ENCODE measurements at places on chromosomes 11 and 22.

DNA sequence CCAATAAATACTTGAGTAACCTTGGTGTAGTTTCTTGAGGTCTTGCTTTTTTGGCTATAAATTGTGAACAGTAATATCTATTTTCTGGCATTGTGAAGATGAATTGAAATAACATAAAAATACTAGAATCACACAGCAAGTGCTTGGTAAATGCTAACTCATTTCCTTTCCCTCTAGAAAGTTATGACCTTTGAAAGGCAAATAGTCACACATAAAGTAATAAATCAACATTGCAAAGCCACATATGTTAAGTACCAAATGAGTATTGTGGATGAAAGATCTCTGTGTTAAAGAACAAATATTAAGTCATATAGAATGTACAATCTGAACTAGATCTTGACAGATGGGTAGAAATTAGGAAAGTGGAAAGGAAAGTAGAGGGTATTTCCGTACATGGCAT lies 559.6 kb upstream of the CCDC90B start:
- DNase-seq = no peak

DNA sequence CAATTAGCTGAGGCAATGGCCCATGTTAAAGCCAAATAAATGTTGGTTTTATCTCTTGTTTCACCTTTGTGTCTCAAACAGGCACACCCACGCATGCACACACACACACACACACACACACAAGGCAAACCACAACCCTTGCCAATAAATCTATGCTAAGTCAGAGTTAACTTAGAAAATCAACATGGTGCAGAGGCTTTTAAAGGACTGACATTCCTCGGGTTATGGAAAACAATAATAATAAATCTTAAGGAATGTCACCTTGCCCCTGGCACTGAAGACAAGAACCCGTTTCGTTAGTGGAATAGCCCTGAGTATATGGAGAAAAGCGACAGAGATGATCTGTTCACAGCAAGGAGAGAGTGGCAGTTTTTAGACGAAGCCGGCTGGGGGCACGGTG lies 326.3 kb downstream of the NTM start:
- no peak for DNase-seq

GRCh38 chr11:121886996-121887395 lies 229.0 kb downstream of the BLID start:
- no peak for DNase-seq

DNA sequence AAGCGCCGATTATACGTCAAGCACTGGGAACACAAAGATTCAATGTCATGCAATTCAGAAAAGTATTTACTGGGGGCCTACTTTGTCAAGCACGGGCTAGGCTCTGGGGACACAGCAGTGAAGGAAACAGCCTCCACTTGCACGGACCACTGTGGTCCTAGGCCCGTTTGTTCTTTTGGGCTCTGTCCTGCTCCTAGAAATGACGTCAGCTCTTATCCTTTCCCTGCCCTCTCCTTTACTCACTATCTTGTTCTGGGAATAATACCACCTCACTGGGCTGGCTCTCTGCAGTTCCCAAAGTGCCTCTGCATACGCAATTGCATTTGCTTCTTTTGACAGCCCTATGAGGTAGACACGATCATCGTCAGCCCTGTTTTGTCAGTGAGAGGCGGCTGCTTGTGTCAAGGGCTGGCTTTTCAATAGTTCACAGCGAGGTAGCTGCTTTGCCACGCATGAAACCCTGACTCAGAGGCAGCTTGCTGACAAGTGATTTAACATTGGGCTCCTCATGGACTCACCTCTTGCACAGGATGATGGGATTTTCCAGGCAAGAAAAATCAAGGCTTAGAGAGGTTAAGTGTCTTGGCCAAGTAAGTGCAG lies 22.9 kb upstream of the IGSF22 start:
- DNase-seq = no peak

DNA sequence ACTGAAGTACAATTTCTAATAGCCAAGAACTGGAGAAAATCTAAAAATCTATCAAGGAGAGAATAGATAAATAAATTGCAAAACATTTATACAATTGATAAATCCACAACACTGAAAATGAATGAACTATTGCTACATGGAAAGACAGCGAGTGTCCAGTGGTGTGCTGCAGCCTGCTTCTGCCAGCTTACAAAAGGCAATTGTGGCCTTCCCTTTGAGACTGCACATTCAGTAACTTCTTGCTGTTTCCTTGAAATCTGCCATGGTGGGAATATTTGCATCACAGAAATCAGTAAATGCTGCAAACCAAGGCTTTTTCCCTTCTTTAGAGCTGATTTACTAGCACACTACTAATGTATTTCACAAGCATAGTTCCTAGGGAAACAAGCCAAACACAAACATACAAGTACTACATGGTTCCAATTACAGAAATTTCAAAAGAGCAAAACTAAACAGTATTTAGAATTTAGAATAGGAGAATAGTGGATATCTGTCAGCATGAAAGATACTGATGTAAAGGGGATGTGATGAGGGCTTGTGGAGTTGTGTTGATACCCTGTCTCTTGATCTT lies 76.9 kb upstream of the TRIM77 start:
- DNase-seq = no peak

GRCh38 chr11:120563703-120564572 lies 52.4 kb downstream of the GRIK4 start:
- no peak for DNase-seq

GRCh38 chr11:66324664-66325063 lies 7.8 kb upstream of the CD248 start:
- no peak for DNase-seq

- DNase-seq = no peak
Observed at GRCh38 chr11:31969359-31969702, 121.5 kb upstream of the RCN1 start.

- no peak for DNase-seq
Observed at GRCh38 chr22:45584621-45585436, 82.1 kb downstream of the FBLN1 start.

DNA sequence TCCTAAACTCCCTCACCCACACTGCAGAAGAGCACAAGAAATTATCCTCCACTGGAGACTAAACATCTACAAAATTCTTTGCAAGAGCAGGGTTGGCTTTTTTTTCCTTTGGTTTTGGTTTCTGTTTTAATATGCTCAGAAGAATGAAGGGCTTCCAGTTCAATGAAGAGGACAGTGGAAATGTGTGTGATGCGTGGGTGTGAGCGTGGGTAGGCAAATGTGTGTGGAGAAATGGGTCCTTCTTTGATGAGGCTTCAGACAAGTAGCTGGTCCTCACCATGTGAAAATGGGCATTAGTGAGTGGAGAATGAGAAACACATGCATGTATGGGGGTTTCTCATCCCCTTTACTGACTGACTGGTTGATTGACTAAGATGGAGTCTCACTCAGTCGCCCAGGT lies 263.3 kb upstream of the SYN3 start:
- no peak for DNase-seq

DNA sequence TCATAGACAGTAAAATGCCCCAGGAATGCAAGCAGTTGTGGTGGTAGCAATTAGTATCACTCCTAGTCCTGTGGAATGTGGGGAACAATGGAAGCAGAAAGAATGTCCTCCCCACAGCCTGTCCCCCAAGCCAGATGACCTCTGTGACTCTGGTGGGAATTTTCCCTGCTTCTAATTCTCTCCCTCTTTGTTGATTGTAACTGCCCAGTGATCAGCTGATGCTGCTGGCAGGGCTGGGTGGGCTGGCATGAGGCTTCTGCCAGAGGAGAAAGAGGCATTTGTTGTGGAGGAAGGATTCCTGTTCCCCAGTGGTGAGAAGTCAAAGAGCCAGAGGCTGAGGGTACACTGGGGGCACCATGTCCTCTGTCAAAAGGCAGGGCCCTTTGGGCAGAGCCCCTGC lies 116.7 kb upstream of the NCAM1 start:
- DNase-seq = no peak

DNA sequence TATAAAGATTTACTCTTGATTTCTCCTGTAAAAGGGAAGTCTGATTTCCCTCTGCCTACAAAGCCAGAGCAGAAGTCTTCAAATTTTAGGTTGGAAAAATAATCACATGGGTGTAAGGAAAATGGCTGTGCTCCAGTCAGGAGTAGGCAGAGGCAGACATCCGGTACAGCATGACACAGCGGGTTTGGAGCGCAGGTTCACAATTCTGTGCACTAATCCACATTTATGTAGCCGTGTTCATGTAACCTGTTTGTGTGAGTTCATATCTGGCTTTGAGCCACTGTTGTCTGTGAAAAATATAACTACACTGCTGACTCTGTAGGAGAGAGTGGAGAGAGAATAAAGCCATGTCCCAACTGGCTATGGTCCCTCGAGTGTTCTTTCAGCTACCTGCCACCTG lies 248.0 kb downstream of the CASP12 start:
- no peak for DNase-seq

DNA sequence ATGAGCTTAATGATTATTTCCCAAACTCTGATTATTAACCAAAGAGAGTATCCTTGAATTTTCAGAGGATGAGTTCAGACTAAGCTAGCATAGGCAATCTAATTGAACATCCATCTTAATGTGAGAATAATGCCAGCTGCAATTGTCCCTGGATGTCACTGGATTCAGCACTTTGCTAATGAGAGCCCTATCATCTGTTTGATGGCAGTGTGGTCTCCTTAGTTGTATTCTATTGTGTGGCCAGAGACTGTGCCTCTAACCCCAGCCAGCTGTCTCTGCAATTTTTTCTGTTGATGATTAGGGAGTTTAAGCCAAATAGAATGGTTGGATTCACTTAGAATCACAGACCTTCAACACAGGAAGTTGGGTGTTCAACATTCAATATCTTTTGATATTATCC lies 1249.5 kb downstream of the FAM181B start:
- no peak for DNase-seq

DNA sequence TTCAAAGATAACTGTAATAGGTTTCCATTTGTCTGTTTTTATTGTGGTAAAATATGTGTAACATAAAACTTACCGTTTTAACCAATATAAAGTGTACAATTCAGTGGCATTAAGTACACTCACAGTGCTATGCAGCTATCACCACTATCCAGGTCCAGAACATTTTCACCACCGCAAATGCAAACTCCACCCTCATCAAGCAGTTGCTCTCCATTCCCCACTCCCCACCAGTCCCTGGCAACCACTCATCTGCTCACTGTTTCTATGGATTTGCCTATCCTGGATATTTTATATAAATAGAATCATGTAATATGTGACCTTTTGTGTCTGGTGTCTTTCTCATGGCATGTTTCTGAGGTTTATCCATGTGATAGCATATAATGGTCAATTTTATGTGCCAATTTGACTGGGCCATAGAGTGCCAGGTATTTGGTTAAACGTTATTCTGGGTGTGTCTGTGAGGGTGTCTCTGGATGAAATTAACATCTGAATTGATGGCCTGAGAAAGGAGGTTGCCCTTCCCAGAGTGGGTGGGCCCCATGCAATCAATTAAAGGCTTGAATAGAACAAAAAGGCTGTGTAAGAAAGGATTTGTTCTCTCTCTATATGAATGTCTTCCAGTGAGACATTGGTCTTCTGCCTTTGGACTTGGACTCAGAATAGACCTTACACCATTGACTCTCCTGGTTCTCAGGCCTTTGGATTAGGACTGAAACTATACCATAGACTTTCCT lies 17.2 kb upstream of the SMCO4 start:
- DNase-seq = no peak

- DNase-seq = peak; percentile 12
Observed at GRCh38 chr22:48744967-48745841, 1082.5 kb downstream of the BRD1 start.

DNA sequence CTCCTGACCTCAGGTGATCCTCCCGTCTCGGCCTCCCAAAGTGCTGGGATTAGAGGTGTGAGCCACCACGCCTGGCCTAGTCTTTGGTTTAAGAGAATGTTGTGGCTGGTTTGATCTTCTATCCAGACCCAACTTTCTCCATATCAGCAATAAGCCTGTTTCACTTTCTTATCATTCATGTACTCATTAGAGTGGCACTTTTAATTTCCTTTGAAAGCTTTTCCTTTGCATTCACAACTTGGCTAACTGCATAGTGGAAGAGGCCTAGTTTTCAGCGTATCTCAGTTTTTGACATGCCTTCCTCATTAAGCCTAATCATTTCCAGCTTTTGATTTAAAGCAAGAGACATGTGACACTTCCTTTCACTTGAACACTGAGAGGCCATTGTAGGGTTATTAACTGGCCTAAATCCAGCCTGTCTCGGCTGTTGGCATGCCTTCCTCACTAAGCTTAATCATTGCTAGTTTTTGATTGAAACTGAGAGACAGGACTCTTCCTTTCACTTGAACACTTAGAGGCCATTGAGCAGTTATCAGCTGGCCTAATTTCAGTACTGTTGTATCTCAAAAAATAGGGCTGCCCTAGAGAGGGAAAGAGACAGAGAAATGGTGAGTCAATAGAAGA lies 13.1 kb upstream of the RPL3 start:
- DNase-seq = no peak

- no peak for DNase-seq
Observed at GRCh38 chr11:60887556-60887955, 18.8 kb downstream of the PRPF19 start.

- DNase-seq = no peak
Observed at GRCh38 chr22:49929211-49929979, 11.0 kb downstream of the CRELD2 start.

DNA sequence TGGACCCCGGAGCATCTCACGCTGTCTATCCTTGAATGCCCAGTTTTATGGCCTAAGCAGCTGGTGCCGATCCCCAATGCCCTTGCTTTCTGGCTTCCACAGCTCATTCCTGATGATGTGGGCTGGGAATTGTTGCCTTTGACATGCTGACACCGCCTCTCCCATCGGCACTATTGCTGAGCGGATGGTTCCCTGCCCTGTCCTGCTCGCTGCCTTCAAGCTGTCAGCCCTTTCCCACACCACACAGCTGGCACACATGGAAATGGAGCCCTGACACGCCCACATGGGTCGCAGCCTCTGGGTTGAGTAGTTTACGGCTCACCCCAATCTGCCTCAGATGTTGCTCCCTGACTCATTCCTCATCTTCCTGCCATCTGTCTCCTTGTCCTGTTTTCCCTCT lies 110.2 kb upstream of the SESN3 start:
- DNase-seq = no peak

DNA sequence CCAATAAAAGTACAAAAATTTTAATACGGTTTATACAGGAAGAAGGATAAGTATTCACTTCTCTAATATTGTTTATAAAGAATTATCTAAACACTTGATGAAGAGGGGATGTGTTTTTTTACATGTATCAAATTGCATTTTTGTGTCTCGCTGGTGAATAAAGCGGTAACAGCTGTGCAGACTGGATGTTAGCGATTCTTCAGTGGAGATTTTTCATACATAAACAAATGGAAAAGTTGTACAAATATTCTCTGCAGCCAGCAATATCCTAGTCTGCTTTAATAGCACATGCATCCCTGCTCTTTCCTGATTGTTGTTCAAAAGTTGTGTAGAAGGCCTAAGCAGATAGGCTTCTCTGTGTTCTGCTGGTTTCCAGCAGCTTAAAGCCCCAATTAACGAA lies 369.3 kb downstream of the SOX6 start:
- no peak for DNase-seq

All from omental fat pad (tissue), 4 donors.